Stimulated activated CD4-positive, alpha-beta T cell treated with anti-CD3 and anti-CD28 coated beads, TNF-alpha, amount 100 ng/mL, for 4 hours (primary cell): ENCODE measurements at places on chromosomes 11 and 22.

- DNase-seq, result no peak
Measured at GRCh38 chr11:116955949-116956348, 118.5 kb upstream of the APOA1 start.

DNA sequence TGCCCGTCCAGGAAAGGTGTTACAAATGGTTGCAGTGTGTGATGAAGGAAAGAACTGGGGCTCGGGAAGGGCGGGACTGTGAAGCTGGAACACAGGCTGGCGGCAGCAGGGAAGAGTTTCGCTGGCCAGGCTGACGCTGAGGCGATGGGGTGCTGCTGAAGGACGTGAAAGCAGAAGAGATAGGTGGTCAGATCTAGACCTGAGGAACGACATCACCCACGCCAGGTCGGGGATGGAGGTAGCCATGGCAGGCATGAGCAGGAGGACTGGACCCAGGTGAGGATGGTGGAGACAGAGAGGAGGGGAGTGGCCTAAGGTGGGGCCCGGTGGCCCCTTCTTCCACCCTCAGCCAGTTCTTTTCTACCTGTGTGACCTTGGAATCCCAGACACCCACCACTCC, 9.1 kb downstream of the CDC42EP2 start:
- DNase-seq, result no peak

GRCh38 chr11:12963792-12964536, 45.2 kb upstream of the RASSF10 start:
- peak; percentile 26 for DNase-seq

- no peak for DNase-seq
Measured at GRCh38 chr22:36048911-36049677, 20.5 kb upstream of the RBFOX2 start.

DNA sequence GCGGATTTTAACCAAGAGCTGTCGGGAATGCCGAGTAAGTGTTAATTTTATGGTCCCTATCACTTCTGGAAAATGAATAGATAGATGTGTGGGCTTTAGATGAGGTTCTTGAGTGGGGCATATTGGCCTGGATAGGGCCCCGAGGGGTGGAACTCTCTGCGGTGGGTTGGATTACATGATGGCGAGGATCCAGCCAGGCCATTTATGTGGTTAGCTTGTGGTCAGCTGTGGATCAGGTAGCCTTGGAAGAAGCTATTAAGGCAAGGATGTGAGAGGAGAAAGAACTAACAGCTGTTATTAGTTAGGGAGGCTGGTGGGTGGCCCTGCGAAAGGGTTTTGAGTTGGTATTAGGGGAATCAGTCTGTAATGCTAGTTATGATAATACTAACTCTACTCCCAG, 268.4 kb downstream of the NELL1 start:
- no peak for DNase-seq

DNA sequence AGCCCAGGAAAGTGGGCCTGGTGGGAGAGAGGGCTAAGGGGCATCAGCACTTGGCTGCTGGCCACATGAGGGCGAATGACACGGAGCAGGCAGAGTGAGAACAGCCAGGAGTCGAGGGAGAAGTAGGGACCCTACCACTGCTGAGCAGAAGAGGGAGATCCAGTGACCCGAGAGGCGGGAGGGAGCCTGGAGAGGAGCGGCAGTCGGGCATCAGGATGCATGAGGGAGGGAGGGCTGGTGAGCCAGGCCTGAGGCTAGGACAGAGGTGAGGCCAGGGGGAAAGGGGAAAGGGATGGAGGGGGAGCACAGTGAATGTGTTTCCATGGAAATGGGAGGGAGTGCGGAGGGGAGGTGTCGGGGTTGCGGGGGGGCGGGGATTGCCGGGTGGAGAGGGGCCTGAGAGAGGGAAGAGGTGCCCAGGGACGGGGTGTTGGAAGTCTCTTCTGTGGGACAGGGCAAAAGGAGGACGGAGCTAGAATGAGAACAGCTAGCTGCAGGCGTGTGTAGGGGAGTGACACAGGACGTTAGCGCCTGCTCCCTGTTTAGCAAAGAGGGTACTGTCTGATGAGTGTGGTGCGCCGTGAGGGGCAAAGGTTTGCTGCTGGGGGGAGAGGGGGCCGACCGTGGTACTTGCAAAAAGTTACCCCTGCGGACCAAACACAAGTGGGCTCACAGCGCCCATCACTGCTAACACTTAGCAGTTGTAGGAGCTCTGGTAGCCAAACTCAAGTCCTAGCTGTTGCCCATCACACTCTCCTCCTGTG, 37.1 kb upstream of the WNT11 start:
- no peak for DNase-seq

DNA sequence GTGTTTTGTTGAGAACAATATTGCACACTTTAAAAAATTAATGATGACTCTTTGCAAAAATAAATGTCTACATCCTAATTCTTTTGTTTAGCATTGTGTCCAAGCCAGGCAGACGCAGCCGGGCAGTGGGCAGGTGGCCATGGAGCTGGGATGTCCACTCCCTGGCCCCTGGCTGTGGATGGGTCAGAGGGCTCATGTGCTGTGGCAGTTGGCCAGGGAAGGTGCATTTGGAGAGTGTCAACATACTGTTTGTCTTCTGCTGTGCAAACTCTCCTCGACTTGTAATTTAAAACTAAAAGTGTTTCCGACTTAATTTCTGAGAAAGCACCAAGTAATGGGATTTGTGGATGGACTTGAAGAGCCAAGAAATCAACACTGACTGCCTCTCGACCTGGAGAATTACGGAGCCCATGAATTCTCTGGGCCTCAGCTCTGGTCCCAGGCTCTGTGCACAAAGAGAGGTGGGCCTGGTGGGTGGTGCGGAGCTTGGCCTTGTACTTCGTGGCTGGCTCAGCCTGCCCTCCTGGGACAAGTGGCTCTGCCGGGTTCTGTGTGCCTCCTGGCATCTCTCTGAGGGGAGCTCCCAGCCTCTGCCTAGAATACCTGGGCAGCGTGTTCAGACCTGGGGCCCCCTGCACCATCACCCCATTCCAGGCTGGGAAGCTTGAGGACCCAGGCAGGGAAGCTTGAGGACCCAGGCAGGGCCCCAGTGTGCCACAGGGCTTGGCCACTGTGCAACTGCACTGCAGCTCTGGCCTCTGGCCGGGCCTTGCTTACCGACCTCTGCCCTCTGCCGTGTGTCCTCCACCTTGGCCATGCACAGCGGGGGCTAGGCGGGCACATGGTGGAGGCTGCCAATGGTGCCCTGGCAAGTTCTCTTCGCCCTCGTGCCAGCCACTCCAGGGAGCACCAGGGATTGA, 46.4 kb downstream of the RTN4R start:
- no peak for DNase-seq

- no peak for DNase-seq
Measured at GRCh38 chr11:73019996-73020395, 122.1 kb downstream of the FCHSD2 start.

- no peak for DNase-seq
Measured at GRCh38 chr11:134474942-134475341, 62.9 kb upstream of the B3GAT1 start.

- DNase-seq, result peak; percentile 77
Measured at GRCh38 chr11:118907051-118908042, 18.4 kb downstream of the BCL9L start.

GRCh38 chr11:15519124-15519791, 404.5 kb downstream of the INSC start:
- DNase-seq, result no peak

GRCh38 chr11:44979543-44980399, 29.1 kb upstream of the TP53I11 start:
- no peak for DNase-seq

DNA sequence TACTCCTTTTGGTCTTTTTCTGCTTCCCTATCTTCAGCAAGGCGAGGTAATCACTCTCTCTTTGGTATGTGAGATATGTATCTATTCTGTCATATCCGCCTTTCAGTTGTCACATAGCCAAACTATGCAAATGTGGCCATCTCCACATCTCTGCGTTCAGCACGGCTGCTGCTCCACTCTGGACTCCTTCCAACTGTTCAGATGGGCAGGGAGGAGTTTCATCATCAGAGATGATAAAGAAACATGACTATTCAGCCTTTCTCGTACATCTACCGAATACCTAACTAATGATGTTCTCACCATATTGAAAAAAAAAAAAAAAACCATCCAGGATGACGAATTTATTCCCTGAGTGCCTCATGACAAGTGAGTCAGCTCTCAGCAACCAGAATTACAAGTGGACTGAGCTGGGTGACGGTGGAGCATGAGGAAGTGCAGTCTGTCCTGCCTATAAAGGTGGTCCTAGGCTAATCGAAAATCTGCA, 899.6 kb downstream of the OPCML start:
- no peak for DNase-seq

DNA sequence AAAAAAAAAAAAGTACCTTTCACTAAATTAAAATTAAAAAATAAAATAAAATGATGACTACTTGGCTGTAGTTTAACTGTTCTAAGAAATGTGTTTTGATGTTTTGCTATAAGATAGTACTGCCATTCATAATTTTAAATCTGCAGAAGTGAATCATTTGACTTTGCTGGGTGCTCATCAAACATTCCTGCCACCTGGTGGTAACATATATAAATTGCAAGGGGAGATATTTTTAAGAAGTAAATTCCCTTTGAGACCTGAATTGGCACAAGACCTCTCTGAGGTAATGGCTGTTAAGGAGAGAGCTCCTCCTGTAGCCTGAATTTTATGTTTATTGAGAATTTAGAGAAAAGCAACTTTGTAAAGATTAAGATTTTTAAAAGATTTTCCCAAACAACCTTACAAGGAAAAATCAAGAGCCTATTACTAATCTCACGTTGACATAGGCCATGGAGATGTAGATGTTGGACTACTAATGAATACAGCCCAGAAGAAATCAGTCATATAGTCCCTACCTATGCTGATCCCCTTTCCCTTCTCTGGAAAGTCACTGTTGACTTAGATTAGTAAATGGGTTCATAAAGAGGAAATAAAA, 11.9 kb upstream of the NARS2 start:
- DNase-seq, result no peak

DNA sequence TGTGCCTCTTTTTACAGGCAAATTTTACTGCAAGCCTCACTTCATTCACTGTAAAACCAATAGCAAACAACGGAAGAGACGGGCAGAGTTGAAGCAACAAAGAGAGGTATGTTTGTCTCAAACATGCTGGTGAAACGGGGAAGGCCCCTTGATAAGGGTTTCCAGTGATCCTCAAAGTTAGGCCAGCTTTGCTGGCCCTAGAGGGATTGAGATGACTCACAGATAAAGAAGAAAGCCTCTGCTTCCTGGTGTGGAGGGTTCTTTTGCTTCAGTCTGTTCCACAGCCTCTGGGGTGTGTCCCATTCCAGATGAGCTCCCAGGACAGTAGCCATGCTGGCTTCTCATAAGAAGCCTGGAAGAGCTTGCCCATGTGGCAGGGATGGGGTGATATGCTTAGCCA, 118.9 kb upstream of the PARVA start:
- DNase-seq, result no peak

- peak; percentile 82 for DNase-seq
Measured at GRCh38 chr11:65425105-65425970, 2.7 kb downstream of the NEAT1 start.

- DNase-seq, result peak; percentile 50
Measured at GRCh38 chr11:63916837-63917691, at the start of gene RCOR2. RCOR2 (minus strand) TSS chr11:63917164; CDS start chr11:63916456, 708 bp downstream.

DNA sequence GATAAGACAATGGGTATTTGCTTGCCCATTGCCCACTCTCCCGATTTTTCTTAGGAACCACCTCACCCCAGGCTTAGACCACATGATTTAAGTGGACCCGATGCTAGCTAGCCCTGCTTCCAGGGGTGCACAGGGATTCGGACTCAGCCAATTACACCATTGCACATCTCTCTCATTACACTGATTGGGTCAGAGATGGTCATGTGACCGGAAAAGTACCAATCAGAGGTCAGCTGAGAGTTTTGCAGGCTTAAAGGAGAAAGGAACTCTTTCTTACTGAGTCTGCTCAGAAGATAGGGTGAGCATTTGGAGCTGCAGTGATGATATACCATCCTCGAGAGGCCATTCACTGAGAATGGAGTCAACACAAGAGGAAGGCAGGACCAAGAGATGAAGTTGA, 12.2 kb upstream of the ANKK1 start:
- no peak for DNase-seq
